Brain microvascular endothelial cell (primary cell): ENCODE measurements at places on chromosomes 5 and 9.

DNA sequence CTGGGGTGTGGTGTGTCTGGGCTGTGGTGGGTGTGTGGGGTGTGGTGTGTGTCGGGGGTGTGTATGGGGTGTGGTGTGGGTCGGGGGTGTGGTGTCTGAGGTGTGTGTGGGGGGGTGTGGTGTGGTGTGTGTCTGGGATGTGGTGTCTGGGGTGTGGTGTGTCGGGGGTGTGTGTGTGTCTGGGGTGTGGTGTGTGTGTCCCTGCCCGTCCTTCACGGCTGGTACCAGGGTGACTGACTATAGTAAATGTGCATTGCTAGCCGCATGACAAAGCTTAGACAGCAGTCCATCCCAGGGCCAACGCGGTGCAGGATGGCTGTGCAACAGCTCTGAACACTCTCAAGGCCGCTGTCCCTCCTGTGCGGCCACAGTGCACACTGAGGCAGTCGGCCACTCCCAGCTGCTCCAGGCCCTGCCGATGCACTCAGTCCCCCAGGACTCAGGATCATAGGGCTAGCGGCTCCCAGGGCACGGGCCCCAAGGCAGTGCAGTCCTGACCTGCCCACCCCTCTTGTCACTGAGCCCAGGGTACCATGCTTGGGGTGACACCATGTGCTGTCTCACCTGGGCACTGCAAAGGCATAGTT lies 54.0 kb downstream of the SECISBP2 start:
- DNase-seq = no peak

- DNase-seq = no peak
Observed at GRCh38 chr5:156598964-156599363, 251.1 kb upstream of the PPP1R2B start.

DNA sequence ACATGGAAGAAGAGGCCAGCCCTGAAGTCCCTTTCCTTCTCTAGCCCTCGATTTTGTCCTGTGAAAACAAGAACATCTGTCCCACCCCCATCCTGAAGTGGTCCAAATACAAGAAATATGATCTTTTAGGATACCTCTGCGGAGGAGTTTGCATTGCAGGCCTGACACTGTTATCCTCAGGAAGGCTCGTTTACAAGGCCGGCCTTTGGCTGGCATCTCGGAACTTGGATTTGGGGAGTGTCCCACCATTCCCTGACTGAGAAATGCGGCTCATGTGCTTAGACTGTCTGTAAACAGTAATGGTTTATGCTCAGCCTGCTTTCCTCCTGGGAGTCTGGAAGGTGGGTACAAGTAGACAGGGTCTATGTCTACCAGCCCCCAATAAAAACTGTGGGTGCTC lies 26.4 kb downstream of the WHRN start:
- no peak for DNase-seq

DNA sequence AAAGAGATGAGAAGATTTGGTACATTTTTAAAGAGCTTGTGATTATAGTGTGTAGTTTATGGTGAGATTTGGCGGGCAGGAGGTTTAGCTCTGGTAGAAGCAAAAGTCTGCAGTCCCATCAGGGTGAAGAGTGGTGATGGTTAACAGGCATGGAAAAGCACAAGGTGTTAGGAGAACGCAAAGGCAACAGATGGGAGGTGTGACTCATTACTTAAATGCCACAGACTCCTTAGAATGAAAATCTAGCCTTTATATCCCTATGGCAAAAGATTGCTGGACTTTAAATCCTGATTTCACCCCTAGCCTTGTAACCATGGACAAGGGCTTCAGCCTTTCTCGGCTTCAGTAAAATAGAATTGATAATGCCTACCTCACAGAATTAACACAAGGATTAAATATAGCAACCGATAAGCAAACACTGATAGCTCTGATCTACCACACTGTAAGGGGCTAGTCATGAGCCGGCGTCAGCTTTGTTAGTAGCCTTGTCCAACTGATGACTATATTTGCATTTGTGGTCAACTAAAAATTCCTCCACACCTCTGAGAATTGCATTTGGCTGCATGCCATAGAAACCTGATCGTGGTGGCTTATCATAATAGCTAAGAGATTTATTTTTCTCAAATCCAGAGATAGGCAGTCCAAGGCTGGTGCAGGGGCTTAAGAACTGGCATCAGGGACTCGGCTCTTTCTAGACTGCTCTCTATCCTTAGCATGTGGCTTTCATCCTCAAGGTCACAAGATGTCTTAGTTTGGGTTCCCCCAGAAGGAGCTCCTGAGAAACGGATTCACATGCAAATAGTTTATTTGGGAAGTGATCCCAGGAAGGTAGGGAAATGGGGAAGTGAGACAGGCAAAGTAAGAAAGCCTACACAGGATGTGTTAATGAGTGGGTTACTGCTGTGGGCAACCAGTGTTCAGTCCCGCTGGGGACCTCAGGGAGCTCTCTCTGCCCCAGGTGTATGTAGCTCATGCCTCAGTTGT lies 19.6 kb downstream of the MFAP3 start:
- DNase-seq = peak; percentile 41

DNA sequence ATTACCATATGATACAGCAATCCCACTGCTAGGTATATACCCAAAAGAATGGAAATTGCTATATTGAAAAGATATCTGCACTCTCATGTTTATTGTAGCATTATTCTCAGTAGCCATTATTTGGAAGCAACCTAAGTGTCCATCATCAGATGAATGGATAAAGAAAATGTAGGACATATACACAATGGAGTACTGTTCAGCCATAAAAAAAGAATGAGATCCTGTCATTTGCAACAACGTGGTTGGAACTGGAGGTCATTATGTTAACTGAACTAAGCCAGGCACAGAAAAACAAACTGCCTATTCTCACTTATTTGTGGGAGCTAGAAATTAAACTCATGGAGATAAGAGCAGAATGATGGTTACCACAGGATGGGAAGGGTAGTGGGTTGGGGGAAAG lies 63.1 kb upstream of the TTC23L start:
- no peak for DNase-seq

DNA sequence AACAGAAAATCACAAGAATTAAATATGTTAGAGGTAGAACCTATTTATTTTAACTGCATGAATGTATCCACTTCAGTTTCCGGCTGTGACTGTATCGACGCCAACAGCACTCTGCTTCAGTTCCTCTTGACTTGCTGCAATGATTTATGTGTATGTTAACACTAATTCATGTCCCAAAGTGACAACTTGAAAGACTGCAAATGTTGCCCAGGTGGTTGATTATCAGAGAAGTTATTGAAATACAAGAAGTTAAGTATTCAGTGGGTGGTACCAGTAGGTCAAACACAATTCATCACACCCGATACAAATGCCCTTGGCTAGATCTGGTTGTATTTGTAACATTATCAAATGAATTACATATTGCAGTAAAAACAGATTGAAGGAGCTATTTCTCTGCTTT lies 622.7 kb upstream of the CDH18 start:
- no peak for DNase-seq
